Gastroesophageal sphincter (tissue), 4 donors: ENCODE measurements at places on chromosomes 3 and 15. TPM values are rescaled to one million over a fixed set of nuclear protein-coding genes. Genes with fewer than 3 reads are reported as not detected.
A peak's percentile ranks its signal among the peaks of the same experiment; 100 is the strongest.

DNA sequence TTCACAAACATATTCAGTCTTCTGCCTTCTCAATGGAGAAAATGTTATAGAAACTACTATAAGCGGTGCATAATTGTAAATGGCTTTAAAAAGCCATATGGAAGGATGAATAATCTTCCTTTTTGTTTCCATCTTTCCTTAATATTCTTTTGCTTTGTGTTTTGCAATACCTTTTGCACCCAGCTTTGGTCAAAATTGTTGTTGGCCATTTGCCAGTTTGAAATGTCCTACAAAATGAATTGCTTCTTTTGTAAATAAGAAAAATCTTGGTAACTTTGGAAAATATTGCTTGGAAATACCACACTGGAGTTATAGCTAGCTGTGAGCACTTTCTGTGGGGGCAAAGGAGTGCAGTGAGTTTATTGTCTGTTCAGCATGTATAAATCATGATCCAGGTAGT, 93.5 kb upstream of the NR2F2 start:
- ATAC-seq = no peak

DNA sequence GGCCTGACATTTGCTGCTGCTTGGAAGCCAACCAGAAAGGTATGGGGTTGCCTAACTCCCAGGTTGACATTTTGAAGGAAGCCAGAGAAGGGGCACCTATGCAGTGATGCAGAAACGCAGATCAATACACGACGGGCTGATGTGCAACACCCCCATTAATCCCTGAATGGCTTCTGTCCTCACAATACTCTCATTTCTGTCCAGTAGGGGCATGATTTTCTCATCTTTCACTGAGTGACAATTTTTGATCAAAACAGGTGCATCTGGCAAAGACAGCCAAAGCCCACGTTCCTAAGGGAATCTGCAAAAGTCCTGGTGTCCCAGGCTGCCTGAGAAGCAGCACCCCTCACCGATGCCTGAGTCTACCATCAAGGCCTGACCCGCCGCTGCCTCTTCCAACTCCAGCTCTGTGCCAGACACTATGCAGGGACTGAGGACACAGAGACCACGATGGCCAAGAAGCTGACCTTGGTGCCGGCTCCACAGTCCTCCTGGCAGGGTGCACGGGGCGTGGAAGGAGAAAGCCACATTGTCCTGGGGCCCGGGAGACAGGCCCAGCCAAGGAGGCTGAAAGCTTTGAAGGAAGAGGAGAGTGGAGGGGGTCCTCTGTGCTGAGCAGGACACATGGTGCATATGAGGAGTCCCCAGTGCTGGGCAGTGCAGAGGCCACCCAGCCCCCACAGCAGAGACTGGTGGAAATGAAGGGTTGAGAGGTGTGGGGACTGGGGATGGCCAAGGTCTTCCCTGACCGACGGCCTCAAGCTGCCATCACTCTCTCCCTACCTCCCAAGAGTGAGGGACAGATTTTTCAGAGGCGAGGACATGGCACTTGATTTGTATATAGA, 159.6 kb downstream of the NUP210 start:
- ATAC-seq = no peak

DNA sequence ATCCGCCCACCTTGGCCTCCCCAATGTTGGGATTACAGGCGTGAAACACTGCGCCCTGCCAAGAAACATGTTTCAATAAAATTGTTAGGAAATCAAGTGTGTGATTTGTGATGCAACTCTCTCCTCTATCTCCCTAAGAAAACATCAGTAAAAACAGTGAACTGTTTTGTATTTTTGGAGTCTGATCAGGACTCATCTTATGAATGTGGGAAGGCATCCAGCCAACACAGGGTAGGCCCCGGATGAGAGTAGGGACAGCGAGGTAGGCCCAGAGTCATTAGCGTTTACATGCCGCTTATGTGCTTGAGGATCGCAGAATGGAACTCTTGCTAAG, 884 bp upstream of the GLYCTK start:
- no peak for ATAC-seq

DNA sequence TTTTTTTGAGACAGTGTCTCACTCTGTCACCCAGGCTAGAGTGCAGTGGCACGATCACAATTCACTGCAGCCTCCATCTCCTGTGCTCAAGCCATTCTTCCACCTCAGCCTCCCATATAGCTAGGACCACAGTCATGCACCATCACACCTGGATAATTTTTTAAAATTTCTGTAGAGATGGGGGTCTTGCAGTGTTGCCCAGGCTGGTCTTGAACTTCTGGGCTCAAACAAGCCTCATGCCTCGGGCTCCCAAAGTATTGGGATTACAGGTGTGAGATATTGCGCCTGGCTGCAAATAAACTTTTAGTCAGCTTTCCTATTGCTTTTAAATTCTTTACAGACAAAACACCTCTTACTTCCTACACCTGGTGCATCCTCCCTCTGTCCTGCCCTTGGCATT, 102.1 kb upstream of the VEPH1 start:
- no peak for ATAC-seq

GRCh38 chr3:56087451-56088053, 380.7 kb downstream of the ERC2 start:
- ATAC-seq = no peak

- peak; percentile 30 for ATAC-seq
Observed at GRCh38 chr15:66707310-66708082, 5.5 kb downstream of the SMAD6 start.

- no peak for ATAC-seq
Observed at GRCh38 chr3:66661628-66662027, 160.8 kb upstream of the LRIG1 start.

DNA sequence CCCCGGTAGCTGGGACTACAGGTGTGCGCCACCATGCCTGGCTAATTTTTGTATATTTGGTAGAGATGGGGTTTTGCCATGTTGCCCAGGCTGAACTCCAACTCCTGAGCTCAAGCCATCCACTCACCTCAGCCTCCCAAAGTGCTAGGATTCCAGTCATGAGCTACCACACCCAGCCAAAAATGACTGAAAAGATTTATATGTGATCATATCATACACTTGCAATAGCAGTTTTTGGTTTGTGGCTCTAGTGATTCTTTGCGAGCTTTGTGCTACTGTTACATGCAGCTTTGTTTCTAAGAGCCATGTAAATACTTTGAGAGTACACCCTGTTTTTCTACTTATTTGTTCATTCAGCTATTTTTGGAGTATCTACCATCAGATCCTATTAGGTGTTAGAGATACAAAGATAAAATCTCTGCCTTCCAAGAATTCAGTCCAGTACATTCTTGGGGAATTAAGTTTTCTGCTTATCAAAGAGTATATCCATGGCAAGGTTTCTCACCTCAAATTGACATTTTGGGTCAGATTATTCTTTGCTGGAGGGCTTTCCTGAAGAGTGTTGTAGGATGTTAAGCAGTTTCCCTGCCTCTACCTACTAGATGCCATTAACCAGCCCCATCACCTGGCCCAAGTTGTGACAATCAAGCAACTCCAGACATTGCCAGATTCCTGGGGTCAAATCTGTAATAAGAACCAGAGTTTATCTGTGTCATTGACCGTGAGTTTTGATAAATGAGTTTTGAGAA, 15.0 kb downstream of the SNAP23 start:
- ATAC-seq = no peak

- no peak for ATAC-seq
Observed at GRCh38 chr15:68885070-68885469, 45.3 kb upstream of the SPESP1 start.

DNA sequence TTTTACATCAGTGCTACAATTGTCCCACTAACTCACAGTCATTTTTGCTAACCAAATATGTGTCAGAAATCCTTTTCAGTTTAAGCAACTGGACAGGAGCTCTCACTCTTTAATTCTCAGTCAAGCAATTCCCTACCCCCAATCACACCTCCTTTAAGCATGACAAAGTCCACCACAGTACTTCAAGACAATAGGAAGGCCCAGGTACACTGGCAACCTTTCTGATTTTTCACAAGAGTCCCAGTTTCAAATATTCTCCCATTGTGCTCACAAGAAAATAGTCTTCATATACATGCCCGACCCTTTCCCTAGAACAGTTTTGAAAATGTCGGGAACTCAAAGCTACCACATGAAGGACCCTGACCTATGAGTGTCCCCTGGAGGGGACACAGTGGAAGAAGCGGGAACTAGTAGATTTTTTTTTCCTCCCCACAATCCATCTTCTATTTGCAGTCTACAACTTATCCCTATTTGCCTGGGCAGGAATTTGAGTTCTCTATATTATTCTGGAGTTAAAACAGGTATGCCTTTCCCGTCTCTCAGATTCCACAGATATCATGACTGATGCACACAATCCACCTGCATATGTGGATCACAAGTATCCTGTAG, 413.5 kb downstream of the TIGIT start:
- ATAC-seq = no peak

GRCh38 chr3:142275856-142276255, 50.5 kb upstream of the GK5 start:
- peak; percentile 69 for ATAC-seq

DNA sequence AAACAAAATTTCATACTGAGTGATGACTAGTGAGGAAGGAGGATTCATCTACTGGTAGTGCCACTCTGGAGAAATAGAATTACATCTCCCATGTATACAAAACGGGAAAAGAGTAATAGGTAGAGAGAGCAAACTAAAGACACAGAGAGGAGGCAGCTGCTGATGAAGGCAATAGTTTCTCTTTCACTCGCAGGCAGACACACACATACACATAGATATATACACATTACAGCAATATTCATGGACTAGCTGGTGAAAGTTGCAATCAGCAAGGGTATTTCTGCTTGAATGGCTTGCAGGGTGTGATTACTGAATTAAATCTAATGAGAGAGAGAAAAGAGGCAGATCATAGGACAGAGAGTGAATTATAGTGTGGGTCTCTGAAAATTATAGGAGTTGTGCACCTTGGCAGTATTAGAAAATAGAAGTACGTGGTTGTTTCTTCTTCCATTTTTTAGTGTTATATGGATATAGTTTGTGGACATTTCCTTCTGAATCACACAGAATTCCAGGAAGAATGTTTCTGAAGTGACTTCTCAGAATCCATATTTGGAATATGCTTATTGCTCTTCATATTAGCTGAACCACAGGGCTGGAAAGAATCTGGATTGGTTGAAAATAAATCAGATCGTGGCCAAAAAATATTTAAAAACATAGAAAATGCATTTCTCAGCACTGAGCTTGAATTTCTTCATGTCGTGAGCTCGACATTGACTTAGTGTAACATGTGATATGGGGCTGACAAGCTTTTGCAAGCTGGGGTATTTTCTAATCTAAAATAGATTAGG, 991.2 kb downstream of the TUSC7 start:
- no peak for ATAC-seq

GRCh38 chr3:167120828-167121227, 259.3 kb downstream of the ZBBX start:
- no peak for ATAC-seq

DNA sequence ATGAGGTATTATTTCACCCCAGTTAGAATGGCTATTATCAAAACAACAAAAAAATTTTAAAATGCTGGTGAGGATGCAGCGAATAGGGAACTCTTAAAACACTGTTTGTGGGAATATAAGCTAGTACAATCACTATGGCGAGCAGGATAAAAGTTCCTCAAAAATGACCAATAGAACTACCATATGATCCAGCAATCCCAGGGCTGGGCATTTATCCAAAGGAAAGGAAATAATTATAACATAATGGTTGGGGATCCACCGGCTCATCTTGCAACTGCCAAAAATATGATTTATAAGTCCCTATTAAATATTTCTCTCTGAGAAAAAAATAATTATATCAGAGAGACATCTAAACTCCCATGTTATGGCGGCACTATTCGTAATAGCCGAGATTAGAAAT, 127.6 kb upstream of the MME start:
- ATAC-seq = no peak

DNA sequence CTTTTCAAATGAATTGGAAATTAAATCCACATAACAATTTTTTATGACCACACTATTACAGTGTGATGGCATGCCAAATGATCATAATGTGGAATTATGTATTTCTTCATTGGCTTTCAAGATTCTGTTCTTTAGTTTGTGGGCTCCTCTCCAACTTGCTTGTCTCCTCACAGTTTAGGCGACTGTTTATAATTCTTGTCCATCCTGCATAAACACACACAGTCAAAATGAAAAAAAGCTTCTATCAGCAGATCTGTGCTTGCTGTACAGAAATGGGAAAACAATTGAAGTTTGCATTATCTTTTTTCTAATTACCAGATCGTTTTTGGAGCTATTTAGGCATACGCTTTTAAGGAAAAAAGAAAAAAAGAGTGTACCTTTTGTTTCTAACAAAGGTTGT, 37.0 kb downstream of the OPA1 start:
- no peak for ATAC-seq

- no peak for ATAC-seq
Observed at GRCh38 chr3:65888196-65888595, 150.5 kb downstream of the MAGI1 start.

GRCh38 chr3:157606011-157606851, 103.0 kb upstream of the VEPH1 start:
- peak; percentile 52 for ATAC-seq

Gene MESP2
- total RNA-seq = not detected

Gene BCHE
- total RNA-seq = 96.2 TPM

Gene SKIC8
- total RNA-seq = 37.8 TPM

Gene SLC51A
- total RNA-seq = not detected

Gene FBXL2
- 14.4 TPM for total RNA-seq

Gene DALRD3
- 23.9 TPM for total RNA-seq

Gene EPHA6
- total RNA-seq = 1.6 TPM
